Activated CD4-positive, CD25-positive, alpha-beta regulatory T cell treated with anti-CD3 and anti-CD28 coated beads, Interleukin-2, amount 50 U/mL, for 72 hours (primary cell): ENCODE measurements at places on chromosomes 2 and 18.
A peak's percentile ranks its signal among the peaks of the same experiment; 100 is the strongest.

DNA sequence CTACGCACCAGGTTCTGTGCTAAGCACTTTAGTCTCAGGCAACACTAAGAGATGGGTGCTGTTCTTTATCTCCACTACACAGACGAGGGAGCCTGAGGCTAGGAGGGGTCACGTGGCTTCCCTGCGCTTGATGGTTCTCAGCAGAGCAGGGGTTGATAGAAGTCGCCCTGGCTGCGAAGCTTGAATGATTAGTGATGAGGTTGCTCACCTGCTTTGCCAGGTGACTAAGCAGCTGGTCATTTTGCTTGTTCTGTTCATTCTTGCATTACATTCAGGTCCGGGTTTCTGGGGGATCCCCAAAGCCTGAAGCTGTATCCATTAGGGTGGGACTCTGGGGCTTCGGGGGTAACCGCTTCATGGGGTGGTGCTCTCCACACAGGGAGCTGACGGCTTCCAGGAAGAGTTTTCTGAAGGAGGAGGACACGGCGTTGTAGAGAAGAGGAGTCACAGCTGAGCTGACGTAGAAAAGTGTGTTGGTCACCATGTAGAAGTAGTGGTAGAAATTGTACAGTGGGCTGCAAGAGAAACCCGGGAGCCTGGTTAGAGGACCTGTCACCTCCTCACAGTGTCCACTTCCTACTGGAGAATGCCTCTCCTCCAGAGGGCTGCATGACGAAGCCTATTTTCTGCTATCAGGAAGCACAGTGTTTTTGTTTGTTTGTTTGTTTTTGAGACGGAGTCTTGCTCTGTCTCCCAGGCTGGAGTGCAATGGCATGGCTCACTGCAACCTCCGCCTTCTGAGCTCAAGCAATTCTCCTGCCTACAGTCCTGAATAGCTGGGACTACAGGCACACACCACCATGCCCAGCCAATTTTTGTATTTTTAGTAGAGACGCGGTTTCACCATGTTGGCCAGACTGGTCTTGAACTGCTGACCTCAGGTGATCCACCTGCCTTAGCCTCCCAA, 11.5 kb downstream of the NTSR2 start:
- no peak for DNase-seq

- no peak for DNase-seq
Measured at GRCh38 chr2:212523756-212524155, 14.8 kb downstream of the ERBB4 start.

DNA sequence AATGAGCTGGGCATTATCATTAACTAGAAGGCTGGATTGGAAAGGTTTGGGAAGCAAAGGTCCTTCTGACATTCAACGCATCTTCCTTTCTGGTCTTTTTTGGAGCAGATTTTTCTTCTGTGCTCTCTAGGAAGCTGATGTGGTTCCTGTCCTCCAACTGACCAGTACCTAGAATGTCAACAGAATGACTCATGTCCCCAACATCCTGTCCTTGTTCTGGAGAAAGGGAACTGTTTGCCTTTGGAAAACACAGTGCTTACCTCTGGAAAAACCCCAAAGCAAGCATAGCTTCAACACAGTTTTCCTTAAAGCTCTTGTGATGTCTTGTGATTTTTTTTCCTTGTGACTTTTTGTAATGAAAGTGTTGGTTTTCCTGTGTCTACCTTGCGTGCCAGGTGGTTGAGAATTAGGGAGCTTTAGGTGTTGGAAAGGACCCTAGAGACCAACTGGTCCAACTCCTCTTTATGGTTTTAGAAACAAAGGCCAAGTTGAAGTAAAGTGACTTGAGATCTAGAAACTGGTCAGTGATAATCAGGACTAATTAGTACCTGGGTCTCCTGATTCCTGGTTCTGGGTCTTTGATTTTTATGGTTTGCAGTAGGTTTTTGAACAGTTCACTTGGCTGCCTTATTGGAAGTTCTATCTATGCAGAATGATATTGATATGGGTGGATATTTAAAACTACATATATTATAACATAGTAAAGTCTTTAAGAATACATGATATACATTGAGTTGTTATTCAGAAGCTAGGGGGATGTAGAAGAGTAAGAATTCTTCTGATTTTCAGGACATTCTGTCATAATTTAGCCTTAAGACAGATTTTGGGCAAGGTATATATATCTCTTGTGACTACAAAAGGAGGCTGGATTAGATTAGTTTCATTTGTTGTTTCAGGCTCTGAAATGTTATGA, 70.5 kb downstream of the FMNL2 start:
- DNase-seq: no peak

DNA sequence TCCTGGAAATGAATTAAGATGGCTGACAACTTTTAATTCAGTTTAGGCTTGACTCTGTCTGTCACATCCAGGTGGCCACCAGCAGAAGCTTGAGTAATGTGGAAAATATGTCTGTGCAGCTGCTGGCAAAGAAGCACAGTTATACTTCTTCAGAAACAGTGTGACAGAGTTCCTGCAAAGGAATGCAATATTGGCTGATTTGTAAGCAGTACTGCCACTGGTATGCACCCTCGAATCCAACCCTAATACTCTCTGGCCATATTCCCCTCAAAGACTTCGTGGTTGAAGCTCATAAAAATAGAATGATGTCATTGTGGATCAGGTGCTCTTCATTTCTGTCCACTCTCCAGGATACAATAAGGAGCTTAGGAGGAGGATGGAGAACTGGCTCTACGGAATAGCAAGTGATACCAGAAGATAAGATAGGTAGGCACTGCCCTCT, 86.2 kb downstream of the METTL8 start:
- DNase-seq: no peak

GRCh38 chr2:191836471-191836852, 10.4 kb downstream of the CAVIN2 start:
- DNase-seq: no peak

- peak; percentile 54 for DNase-seq
Measured at GRCh38 chr2:8488001-8488738, 193.7 kb upstream of the ID2 start.

GRCh38 chr2:105104208-105104731, 66.4 kb downstream of the MRPS9 start:
- no peak for DNase-seq

GRCh38 chr2:103484906-103485305, 723.1 kb downstream of the TMEM182 start:
- no peak for DNase-seq

GRCh38 chr2:216619411-216620393, 13.5 kb upstream of the IGFBP2 start:
- no peak for DNase-seq

GRCh38 chr2:31176742-31177141, 38.5 kb upstream of the GALNT14 start:
- no peak for DNase-seq

GRCh38 chr2:144343145-144343544, 176.8 kb downstream of the ZEB2 start:
- no peak for DNase-seq

GRCh38 chr2:12010779-12011178, 264.3 kb downstream of the LPIN1 start:
- DNase-seq: no peak

GRCh38 chr2:28647682-28648081, 103.9 kb upstream of the PPP1CB start:
- DNase-seq: no peak

- no peak for DNase-seq
Measured at GRCh38 chr18:76610933-76611749, 116.1 kb upstream of the ZNF516 start.
